Stimulated activated CD8-positive, alpha-beta memory T cell treated with anti-CD3 and anti-CD28 coated beads, Interleukin-7, amount 100 ng/mL, for 24 hours (primary cell): ENCODE measurements at places on chromosomes 5 and 9.

DNA sequence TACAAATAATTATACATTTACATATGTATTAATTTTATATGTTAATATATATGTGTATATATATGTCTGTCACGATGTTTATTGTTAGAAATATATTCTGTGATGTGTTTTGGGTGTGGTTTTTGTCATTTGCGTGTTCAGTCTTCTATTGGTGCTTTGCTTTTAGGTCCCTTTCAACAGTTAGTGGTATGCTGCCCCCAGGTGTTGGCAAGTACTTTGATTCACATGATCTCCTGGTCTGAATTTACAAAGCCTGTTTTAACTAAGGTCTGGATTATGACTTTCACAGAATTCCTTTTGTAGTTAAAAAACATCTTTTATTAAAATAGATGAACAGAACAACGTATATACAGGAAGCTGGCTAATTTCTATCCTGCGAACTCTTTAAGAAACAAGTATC, 271.5 kb downstream of the CCDC171 start:
- no peak for DNase-seq

DNA sequence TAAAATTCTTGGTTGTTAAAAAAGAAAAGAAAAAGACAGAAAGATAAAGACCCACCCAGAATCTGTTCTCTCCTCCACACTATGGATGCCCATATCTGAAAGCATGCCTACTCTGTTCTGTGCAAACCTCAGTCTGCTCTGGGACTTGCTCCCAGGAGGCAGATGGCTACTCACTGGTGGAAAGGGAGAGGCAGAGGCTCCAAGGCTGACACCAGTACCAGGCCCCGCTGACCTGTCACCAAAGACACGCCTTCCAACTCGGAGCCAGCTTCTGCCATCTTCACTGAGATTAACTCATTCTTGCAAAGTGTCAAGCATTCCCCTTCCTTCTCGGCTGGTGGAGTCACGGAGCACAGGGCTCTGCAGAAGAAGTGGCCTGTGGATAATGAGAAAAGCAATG, 21.6 kb downstream of the SH3TC2 start:
- DNase-seq: no peak

- DNase-seq: no peak
Measured at GRCh38 chr9:32603914-32604852, 31.2 kb upstream of the NDUFB6 start.

DNA sequence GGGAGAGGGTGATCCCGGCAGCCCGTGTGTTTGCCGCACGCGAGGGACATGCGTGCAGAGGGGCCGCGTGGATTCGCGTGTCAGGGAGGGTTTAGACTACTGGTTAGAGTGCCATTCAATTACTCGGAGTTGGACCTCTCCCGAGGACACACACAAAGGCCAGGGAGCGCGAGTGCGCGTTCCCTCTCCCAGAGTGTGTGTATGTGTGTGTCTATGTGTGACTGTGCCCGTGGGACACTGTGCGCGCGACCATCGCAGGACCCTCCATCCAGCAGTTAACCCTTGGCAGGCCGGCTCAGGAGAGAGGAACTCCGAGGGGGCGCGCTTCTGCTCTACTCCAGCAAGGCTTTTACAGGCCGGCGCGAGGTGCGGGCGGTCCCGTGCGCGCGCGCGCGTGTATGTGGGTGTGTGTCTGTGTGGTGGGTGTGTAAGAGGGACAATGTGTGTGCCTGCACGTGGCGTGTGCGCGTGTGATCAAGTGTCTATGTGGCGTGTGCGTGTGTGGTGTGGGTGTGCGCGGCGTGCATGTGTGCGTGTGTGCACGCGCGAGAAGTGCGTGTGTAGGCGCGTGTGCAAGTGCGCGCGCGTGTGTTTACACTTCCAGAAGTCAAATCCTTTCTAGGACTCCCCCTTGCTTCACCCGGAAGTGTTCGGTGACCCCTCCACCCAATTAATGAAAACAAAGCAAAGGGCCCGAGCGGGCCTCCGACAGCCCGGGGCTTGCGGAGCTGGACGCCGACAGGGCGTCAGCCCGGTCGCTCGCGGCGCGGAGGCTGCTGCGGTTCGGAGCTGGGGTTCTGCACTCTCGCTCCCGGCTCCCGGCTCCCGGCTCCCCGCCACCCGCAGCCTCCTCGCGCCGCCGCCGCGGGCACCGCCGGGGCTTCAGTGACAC, 75.3 kb upstream of the TBCA start:
- DNase-seq: no peak

- no peak for DNase-seq
Measured at GRCh38 chr5:117892360-117892759, 1096.0 kb downstream of the DTWD2 start.

DNA sequence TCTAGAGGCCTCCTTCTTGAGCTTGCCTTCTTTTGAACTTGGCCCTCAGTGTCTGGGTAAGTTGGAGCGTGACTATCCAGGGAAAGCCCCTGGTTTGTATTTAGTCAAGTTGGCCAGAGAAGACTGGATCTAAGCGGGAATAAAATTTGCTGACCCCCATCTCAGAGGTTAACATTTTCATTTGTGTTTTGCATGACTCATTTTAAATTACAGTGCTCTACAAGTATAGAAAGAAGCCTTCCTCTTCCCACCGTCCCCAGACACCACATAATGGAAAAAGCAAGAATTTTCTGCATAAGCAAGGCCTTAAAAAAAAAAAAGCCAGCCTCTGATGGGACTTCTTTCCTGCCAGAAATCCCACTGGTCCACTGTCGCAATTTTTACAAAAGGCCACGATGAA, 27.2 kb downstream of the PIK3R1 start:
- no peak for DNase-seq

DNA sequence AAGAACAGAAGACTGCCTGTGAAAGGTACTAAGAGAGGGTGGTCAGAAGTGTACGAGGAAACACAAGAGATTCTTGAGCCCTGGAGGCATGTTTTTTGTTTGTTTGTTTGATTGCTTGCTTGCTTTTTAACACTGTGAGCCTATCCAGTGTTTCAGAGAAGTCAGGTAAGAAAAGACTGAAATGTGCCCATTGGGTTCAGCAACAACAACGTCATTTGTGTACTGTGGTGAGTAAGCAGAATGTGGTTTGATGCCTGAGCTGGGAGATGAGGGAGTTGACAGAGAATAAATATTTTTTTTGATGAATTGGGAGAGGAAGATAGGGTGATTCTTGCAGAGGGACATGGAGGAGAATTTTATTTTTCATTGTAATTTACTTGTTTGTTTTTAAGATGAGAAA, 73.1 kb downstream of the RPS23 start:
- no peak for DNase-seq

DNA sequence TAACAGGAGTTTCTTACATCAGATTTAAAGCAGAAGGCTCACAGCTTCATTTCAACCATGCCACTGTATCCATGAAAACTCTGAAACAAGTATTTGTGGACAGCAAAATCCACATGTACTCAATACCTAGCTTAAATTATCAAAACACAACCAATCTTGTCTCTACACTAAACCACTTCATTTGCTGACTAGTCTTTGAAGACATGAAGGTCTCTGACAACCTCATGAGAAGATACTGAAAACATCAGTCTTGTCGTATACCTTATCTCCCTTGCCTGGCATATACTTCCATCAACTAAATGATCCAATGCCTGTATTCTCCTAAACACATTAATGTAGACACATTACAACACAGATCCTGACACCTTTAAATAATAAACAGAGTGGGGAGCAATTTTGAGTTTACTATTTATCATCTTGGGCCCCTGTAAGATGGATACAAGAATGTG, 2.9 kb downstream of the RPS23 start:
- no peak for DNase-seq

DNA sequence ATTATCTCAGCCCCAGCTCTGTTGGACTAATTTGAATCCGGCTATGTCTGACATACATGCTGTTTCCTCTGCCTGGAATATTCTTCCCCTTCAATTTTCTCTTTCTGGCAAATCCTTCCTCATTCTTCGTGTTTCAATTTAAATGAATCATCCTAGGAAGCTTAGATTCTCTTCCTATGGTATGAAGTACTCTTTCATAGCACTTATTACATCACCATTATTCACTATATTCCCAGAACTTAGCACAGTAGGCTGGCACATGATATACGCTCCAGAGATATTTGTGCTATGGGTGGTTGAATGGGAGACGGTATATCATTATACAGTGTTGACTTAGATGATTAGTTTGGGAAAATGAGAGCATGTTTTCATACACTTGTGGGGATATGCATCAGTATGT, 91.0 kb upstream of the JAK2 start:
- DNase-seq: no peak

- DNase-seq: no peak
Measured at GRCh38 chr9:134938346-134939079, 20.8 kb upstream of the FCN1 start.

DNA sequence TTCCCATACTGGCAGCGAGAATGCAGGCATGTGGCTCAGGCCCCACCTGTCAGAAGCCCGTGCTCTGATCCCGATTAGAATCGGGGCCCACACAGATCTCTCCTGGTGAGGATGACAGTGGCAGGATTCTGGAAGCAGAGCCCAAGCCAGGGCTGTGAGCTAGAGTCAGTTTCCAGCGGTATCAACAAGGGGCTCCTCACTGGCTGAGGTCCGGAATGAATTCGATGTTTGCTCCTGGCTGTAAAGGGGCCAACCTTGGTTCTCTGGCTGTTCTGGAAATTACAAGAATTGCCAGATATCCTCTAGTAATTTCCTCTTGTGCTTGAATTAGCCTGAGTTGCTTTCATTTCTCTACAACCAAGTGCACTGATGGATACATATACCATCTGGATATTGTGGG, 129.1 kb upstream of the SPRY4 start:
- DNase-seq: no peak

- DNase-seq: no peak
Measured at GRCh38 chr9:89496645-89497256, 1.2 kb downstream of the SEMA4D start.

DNA sequence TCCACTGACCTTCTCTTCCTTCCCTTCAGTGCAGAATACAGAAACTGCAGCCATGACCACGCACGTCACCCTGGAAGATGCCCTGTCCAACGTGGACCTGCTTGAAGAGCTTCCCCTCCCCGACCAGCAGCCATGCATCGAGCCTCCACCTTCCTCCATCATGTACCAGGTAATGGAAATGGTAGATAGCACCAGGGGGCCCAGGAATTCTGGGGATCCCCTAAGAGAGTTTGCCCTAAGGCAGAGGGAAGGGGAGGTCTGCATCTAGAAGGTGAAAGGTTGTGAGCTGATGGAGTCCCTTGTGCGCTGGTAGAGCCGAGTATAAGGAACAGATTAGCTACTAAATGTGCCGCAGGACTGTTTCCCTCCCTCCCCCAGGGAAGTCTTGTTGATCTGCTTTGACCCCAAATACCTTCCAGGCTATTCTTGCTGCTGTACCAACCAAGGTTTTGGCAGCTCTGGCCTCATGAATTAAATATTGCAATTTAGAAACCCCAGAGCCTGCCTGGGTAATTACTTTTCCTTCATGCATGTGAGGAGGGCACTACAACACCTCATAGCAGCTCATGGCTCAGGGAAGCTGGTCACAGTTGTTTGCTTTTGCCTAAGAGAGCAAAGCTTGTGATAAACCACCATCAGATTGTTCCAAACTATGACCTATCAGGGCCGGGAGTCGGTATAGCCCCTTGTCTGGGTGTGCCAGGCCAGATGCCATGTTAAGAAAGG, 19.6 kb downstream of the CYFIP2 start:
- DNase-seq: no peak

DNA sequence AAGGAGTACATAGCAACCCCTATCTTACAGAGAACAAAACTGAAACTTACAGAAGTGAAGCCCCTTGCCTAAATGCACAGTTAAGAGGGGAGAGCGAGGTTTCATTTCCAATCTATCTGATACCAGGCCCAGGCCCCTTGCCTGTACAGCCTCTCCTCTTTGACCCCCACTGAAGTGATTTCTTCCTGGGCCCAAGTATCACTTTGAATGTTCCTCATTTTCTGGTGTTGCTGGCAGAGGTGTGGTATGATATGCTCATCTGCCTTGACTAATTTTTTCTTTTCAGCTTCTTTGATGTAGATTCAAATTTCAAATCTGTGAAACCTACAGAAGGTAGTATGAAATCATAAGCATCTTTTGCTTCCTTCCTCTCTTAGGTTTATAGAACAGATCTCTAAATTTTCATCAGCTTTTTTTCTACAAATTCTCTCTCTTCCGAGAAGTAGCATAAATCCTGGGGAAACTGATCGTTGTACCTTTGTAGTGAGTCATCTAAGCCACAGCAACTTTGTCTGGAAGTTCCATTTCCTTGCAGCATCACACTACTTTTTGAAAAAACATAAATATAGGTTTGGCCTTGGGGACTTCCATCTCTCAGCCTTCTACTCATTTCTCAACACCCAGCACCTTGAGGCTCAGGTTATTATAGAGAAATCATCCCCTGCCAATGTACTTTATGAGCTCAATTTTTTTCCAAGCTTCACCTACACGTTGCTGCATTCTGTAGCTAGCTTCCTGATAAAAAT, 402.4 kb upstream of the PTGER4 start:
- DNase-seq: no peak

GRCh38 chr9:113932906-113933584, 56.9 kb downstream of the ZNF618 start:
- no peak for DNase-seq

DNA sequence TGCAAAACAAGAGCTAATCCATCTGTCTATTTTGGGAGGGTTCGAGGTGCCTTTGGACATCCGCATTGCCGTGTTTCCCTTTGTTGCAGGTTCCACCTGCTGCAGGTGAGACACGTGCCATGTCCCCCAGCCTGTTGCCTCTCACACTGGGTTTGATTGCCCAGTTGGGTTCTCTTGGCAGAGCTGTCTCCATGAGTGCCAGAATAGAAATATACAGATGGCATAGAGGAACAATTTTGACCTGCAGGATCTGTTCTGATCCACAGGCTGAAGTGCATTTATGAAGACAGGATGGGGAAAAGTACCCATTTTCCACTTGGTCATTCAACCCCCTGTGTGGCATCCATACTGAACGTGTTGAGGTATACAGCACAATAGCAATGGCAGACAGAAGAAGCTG, 178.1 kb downstream of the SGCD start:
- no peak for DNase-seq

- DNase-seq: no peak
Measured at GRCh38 chr5:137203011-137203632, 296.0 kb downstream of the SPOCK1 start.

DNA sequence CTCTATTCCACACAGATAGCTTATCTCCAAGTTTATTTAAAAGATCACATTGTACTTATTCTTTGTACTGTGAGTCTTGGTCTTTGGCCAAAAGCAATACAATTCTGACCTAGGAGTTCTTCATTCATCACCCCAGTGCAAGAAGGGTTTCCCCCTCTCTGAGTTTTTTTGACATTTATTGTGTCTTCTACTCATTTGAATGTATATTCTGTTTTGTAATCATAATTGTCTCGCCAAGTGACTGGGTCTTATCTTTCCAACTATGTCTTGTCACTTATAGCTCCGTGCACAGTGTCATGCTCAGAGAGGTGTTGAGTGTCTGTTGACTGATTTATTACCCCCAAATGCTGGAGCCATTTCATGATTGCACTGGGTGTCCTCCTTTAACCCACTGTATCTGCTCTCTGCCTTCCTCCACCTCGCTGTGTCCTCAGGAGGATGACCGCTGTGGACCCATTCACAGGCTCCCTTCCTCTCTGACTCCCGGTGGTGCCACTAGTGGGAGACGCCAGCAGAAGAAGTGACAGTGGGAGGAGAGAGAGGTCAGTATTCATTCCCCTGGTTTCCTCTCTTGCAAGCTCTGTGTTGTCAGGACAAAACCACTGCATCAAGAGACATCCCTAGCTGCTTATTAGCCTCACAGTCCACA, 11.2 kb upstream of the TRIO start:
- no peak for DNase-seq

- no peak for DNase-seq
Measured at GRCh38 chr5:179486596-179487051, 63.7 kb upstream of the RUFY1 start.

- DNase-seq: no peak
Measured at GRCh38 chr5:172840432-172841154, 6.5 kb downstream of the ERGIC1 start.

GRCh38 chr5:162641142-162641813, 573.7 kb downstream of the GABRG2 start:
- no peak for DNase-seq
